Activated naive CD8-positive, alpha-beta T cell treated with anti-CD3 and anti-CD28 coated beads, Interleukin-2, amount 50 U/mL, for 16 hours (primary cell): ENCODE measurements at places on chromosomes 6 and 20.

GRCh38 chr20:53642196-53643030 lies 48.8 kb upstream of the ZNF217 start:
- DNase-seq = no peak

DNA sequence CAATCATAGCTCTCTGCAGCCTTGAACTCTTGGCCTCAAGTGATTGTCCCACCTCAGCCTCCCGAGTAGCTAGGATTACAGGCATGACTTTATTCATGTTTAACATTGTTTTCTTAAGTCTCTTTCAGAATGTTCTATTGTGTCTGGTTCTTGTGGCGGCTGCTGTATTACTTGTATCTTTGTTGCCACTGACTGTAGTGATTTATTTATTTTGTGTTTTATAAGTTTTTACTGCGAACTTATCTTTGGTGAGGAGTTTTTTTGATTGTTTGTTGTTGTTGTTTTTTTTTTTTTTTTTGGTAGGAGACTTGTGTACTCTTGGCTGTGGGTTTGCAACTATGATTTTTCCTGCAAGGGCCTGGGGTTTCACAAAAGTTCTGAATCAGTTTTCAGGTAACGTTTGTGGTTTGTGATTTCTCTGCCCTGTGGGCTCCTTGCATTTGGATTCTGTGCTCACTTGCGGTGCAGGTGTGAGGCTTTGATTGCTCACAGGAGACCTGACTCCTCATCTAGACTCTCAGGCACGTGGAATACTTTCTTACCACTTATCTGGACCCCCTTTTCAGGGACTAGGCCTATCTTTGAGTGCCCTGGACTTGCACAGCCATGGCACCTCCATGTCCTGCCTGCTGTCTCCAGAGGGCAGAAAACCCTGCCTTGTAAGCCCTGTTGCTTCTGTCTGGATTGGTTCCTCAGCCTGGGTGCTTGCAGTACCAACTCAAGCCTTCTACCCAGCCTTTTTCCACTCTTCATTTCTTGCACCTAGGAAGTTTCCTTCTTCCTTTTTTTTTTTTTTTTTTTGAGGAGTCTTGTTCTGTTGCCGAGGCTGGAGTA lies 25.2 kb downstream of the KIF25 start:
- no peak for DNase-seq

- DNase-seq = no peak
Measured at GRCh38 chr6:131277591-131277990, 142.3 kb downstream of the AKAP7 start.

DNA sequence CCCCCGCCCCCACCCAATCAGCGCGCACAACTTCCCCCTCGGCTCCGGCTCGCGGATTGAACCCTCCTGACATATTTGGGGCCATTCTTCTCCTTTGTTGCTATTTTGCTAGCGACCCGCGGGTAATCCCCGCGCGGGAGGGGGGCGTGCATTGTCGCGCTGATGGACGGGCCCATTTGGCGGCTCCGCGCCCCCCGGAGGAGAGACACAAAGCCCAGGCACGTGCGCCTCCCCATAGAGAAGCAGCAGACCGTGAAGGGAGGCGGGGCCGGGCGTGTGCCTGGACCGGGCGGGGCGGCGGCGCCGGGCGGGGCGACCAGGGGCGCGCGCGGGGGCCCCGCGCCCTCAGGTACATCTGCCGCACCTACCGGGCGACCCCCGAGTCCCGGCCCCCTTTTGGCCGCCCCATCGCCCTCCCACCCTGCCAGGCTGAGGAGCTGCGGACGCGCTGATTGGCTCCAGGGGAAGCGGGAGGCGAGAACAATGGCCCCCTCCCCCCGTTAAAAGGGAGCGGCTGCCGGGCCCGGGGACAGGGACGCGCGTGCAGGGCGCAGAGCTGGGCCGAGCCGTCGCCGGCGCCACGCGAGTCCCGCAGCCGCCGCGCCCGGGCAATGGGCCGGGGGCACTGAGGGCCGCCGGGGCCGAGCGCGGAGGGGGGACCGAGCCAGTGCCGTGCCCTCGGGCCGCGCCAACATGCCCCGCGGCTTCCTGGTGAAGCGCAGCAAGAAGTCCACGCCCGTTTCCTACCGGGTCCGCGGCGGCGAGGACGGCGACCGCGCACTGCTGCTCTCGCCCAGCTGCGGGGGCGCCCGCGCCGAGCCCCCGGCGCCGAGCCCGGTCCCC lies at the start of gene INSM1:
TSS of gene INSM1 (plus strand) at position 530 of the 843 bp plus-strand sequence. CDS start at position 694, 164 bp downstream.
- DNase-seq = no peak

GRCh38 chr6:31203345-31203979 lies 33.0 kb upstream of the POU5F1 start:
- DNase-seq = peak; percentile 27

DNA sequence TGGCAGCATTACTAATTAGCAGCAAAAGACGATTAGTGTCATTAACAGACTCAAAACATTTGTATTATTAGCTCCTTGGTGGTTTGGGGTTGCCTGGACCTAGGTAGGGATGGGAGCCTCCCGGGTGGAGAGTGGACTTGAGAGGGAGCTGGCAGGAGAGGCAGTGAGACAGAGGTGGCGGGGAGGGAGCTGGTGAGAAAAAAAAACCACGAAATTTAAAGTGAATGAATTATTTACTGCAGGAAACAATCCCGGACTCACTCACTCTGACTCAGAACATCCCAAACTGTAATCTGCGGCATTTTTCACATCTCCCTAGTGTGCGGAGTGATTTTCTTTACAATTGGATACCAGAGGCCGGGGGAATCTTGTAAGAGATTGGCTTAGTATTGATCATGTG lies 14.3 kb upstream of the CDH22 start:
- DNase-seq = no peak

DNA sequence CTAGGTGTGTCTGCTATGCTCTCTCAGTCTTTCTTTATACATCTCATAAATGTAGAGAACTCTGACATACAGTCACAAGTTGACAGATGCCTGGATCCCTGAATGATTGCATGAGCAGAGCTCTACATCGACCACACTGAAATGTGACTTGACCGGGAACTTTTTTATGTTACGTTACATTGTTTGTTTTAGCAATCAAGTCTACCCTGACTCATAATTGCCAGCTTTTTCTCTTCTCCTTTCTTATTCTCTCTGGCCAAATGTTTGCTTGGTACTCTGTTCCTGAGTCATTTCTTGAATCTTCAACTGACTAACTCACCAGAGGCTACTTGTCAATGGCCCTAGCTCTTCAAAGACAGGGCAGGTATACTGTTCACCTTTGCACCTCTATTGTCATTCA lies 213.6 kb upstream of the DTNBP1 start:
- no peak for DNase-seq

DNA sequence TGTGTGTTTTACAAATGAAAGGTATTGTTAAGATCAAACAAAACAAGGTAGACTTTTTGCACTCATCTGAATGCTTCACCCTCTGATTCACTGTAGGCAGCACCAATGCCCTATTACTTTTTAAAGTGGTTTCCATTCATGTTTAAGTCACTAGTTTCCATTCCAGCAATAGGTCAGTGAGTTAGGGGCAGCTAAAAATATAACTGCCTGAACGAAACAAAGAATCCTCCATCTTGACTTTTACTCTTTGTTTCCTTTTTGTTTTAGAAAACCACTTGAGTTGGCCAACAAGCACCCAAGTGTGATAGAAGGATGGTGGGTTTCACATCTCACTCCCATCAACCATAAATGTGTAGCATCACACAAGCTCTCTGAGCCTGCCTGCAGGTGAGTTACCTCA lies 25.5 kb downstream of the CLIC5 start:
- no peak for DNase-seq

GRCh38 chr20:58878399-58878798 lies 25.9 kb downstream of the GNAS start:
- no peak for DNase-seq

GRCh38 chr20:12969071-12969669 lies 39.6 kb upstream of the SPTLC3 start:
- no peak for DNase-seq

- DNase-seq = no peak
Measured at GRCh38 chr20:36989797-36990196, 38.3 kb upstream of the SAMHD1 start.

DNA sequence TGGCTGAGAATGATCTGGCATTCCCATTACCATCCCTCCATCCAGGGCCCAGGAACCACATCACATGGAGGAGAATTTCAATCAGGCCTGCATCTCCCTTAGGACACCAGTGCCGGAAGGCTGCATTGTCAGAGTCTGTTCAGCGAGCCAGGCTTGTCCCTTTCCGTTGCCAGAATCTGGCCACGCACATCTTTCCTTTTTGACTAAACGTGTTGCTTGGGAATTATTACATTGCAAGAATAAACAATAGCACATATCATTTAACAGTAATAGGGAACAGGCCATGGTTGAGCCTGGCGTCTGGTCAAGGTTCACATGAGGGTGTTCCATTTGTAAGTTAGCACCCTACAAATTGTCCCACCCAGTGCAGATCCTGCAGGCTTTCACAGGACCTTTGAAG lies 42.8 kb downstream of the SOBP start:
- no peak for DNase-seq

DNA sequence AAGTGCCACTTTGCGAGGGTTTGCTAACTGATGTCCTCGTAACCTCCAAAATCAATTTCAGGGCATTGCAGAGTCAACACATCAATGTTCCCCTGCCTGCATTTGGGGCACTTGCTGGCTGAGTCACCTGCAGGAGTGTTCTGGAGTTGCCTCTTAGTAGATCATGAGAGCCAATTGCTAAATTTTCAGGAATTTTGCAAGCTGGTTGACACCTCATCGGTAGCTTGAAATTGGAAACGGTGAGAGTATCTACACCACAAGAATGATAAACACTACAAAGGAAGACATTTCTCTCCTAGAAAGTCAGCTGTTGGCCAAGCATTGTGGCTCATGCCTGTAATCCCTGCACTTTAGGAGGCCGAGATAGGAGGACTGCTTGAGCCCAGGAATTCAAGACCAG lies 10.8 kb upstream of the BFSP1 start:
- no peak for DNase-seq

GRCh38 chr6:106732376-106732940 lies 103.1 kb downstream of the QRSL1 start:
- no peak for DNase-seq

- no peak for DNase-seq
Measured at GRCh38 chr20:63057171-63058117, 50.7 kb upstream of the BHLHE23 start.

- no peak for DNase-seq
Measured at GRCh38 chr6:52135217-52135616, 47.8 kb upstream of the PKHD1 start.

- no peak for DNase-seq
Measured at GRCh38 chr6:137211910-137212309, 7.3 kb downstream of the IFNGR1 start.

DNA sequence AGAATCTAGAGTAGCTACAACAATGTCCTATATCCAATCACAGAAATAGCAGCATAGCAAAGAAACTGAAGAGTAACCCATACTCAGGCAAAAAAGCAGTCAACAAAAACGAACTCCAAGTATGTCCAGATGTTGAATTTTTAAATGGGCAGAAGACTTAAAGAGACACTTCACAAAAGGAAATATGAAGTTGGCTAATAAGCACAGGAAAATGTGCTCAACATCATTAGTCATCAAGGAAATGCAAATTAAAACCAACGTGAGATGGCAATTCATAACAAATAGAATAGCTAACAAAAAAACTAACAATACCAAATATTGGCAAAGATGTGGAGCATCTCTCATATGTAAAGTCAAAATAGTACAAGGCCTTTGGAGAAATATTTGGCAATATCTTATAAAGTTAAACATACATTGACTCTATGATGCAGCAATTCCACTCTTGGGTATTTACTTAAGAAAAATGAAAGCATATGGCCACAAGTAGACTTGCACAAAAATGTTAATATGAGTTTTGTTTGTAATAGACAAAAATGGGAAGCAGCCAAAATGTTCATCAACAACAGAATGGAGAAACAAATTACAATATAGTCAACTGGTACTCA lies 37.7 kb downstream of the FRK start:
- DNase-seq = no peak

- no peak for DNase-seq
Measured at GRCh38 chr6:139961190-139961589, 586.7 kb upstream of the CITED2 start.

GRCh38 chr20:38119446-38119845 lies 45.6 kb downstream of the TGM2 start:
- DNase-seq = no peak

DNA sequence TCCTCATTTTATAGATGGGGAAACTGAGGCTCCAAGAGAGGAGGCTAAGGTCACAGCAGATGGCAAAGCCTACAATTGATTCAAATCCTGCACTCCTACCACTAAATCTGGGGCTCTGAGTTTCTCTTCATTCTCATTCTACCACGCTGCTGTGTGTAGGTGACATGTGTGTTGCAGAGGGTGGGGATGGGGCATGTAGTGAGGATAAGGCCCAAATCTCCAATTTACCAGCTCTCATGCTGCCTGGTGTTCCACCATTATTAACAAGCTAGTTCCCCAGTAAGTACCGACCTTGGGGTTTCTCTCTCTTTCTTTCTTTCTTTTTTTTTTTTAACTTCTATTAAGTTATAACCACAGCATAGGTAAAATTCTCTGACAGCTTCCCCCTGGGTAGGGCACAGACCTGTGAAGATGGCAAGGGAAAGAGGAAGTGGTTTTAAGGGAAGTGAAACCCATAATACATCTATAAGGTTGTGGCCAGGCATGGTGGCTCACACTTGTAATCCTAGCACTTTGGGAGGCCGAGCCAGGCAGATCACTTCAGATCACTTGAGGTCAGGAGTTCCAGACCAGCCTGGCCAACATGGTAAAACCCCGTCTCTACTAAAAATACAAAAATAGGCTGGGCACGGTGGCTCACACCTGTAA lies 13.0 kb upstream of the MATN4 start:
- DNase-seq = no peak

- no peak for DNase-seq
Measured at GRCh38 chr6:134723081-134723871, 226.6 kb downstream of the ALDH8A1 start.

GRCh38 chr6:163414946-163415619 lies 565 bp downstream of the QKI start:
- no peak for DNase-seq

GRCh38 chr20:19463597-19463996 lies 251.2 kb downstream of the SLC24A3 start:
- no peak for DNase-seq

GRCh38 chr6:18053078-18053477 lies 65.6 kb upstream of the KIF13A start:
- no peak for DNase-seq

DNA sequence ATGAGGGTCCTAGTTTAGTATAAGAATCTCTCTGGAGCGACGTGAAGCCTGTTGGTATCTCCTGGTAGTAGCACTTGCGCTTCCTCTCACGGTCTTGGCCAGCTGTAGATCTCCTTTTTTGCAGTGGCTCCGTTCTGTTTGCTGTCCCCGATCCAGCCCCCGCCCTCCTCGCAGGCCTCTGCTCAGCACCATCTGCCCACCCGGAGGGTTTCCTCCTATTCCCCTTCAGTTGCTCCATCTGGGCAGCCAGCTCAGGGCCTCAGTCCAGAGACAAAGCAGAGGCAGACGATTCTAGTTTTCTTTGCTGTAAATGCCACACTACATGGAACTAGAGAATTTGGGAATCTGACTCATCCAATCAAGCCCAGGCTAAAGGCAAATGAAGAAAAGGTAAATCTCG lies 126.6 kb downstream of the TIAM2 start:
- DNase-seq = no peak
